ENCODE measurements at places on chromosomes 5 and 9. TPM values are rescaled to one million over a fixed set of nuclear protein-coding genes. Genes with fewer than 3 reads are reported as not detected.

PCDHGA1 gene
- total RNA-seq = 0.38 TPM

OTP gene
- not detected for total RNA-seq

LHX6 gene
- total RNA-seq = not detected

GRCh38 chr5:135578305-135578684, 496 bp downstream of the CXCL14 start:
- DNase-seq = no peak
- H3K4me1 ChIP-seq = no peaks in the 10 kb centered on the region
- no peaks in the 10 kb centered on the region for H3K36me3 ChIP-seq
- no peak overlapping the region for H3K27ac ChIP-seq

GRCh38 chr9:89362647-89363310, 44.5 kb downstream of the SECISBP2 start:
- peaks cover 13% of the 10 kb centered on the region for H3K36me3 ChIP-seq
- H3K4me1 ChIP-seq = no peaks in the 10 kb centered on the region
- DNase-seq = no peak
- H3K27me3 ChIP-seq = no peaks in the 10 kb centered on the region
- H3K27ac ChIP-seq = no peak overlapping the region
- H3K4me3 ChIP-seq = no peak overlapping the region

DMRTA1 gene
- total RNA-seq = not detected

ZNF300 gene
- 2.5 TPM for total RNA-seq

DNA sequence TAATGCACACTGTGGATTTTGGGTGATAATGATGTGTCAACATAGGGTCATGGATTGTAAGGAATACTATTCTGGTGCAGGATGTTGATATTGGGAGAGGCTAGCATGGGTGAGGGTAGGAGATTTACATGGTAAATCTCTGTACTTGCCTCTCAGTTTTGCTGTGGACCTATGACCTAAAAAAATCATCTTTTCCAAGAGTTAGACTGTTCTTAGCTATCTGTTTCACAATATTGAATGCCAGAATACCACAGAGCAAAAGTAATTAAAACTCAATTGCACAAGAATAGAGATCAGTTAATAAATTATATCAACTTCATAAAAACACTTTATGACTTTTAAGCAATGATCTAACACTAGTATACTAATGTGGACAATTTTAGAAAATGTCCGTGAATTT, 651.6 kb downstream of the HTR1A start:
- no peaks in the 10 kb centered on the region for H3K4me1 ChIP-seq
- no peaks in the 10 kb centered on the region for H3K36me3 ChIP-seq
- no peak overlapping the region for H3K27ac ChIP-seq
- DNase-seq = no peak
- no peaks in the 10 kb centered on the region for H3K27me3 ChIP-seq
- no peak overlapping the region for H3K4me3 ChIP-seq

SLC9A3 gene
- 3.0 TPM for total RNA-seq

GRCh38 chr9:90025816-90026215, 421.0 kb downstream of the GADD45G start:
- H3K27ac ChIP-seq = no peak overlapping the region
- H3K36me3 ChIP-seq = no peaks in the 10 kb centered on the region
- DNase-seq = no peak

DNA sequence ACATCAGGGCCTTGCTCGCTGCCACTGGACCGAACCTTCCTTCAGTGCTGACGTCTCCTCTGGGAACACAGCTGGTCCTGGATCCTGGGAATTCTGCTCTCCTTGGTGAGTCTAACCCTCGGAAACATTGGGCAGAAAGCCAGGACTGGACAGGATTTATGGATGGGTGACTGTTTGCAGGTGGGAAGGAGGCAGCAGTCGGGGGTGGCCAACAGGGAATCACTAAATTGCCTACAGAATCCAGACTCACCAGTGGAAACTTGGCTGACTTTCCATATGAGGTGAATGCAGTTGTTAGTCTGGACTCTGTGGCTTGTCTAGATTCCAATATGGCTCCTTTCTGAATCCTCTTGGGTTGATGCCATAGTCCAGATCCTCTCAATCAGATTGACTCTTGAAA, 203.1 kb downstream of the SAXO1 start:
- no peaks in the 10 kb centered on the region for H3K36me3 ChIP-seq
- no peak overlapping the region for H3K27ac ChIP-seq
- peaks cover 6% of the 10 kb centered on the region for H3K4me1 ChIP-seq
- no peak overlapping the region for H3K4me3 ChIP-seq

PDE6A gene
- total RNA-seq = not detected
